ENCODE measurements at places on chromosomes 6 and 20. TPM values are rescaled to one million over a fixed set of nuclear protein-coding genes. Genes with fewer than 3 reads are reported as not detected.

The CCN6 gene
- total RNA-seq, result not detected

The ACTL10 gene
- 2.9 TPM for total RNA-seq

The MOG gene
- not detected for total RNA-seq

The HMGN4 gene
- 80.9 TPM for total RNA-seq

The HLA-G gene
- 1.8 TPM for total RNA-seq

The ARMC2 gene
- 6.9 TPM for total RNA-seq

The KCNS1 gene
- 0.05 TPM for total RNA-seq

The PSORS1C2 gene
- total RNA-seq, result not detected

The FAM209B gene
- total RNA-seq, result 1.5 TPM

The HTR1E gene
- total RNA-seq, result not detected

The ATXN1 gene
- 61.7 TPM for total RNA-seq

The OXT gene
- not detected for total RNA-seq

The FGD2 gene
- total RNA-seq, result 2.0 TPM

The MDFI gene
- not detected for total RNA-seq

The DCDC2 gene
- total RNA-seq, result not detected

The KIFC1 gene
- total RNA-seq, result 123 TPM

The TMEM217 gene
- 2.9 TPM for total RNA-seq

The NFATC2 gene
- total RNA-seq, result 63.6 TPM

The ZC2HC1B gene
- not detected for total RNA-seq

The ADGRG6 gene
- not detected for total RNA-seq

The TMC2 gene
- not detected for total RNA-seq

The TBX18 gene
- not detected for total RNA-seq

The SNX5 gene
- 178 TPM for total RNA-seq

The SLC18B1 gene
- 5.3 TPM for total RNA-seq

The ASIP gene
- not detected for total RNA-seq

The SAMD5 gene
- total RNA-seq, result not detected

The CFAP206 gene
- 0.07 TPM for total RNA-seq

The MUC21 gene
- not detected for total RNA-seq

The TAGAP gene
- 51.2 TPM for total RNA-seq

The TINAG gene
- total RNA-seq, result not detected

The HLA-DMB gene
- 8.5 TPM for total RNA-seq

The MRPS18B gene
- total RNA-seq, result 40.2 TPM

The PDE7B gene
- total RNA-seq, result 14.0 TPM

The SMPDL3A gene
- 0.30 TPM for total RNA-seq

The C20orf204 gene
- 5.3 TPM for total RNA-seq

The COL11A2 gene
- 0.59 TPM for total RNA-seq

The TMEM244 gene
- total RNA-seq, result not detected

The TMEM170B gene
- 0.23 TPM for total RNA-seq

The TCP11 gene
- total RNA-seq, result not detected

The ADGRF1 gene
- total RNA-seq, result not detected

The RGS17 gene
- total RNA-seq, result not detected

The NPEPL1 gene
- 26.0 TPM for total RNA-seq

The SERPINB6 gene
- 32.3 TPM for total RNA-seq

The RAB44 gene
- total RNA-seq, result 0.07 TPM

The JPH2 gene
- not detected for total RNA-seq

The PSORS1C1 gene
- total RNA-seq, result not detected

All from T-helper 2 cell treated with Interferon-gamma antibody and Interleukin-4, amounts not matched to agents 100 ng/mL and 5 ng/mL, for 36 hours (primary cell).